ENCODE measurements at places on chromosomes 6 and 20.

- DNase-seq: peak; percentile 41
Observed at GRCh38 chr20:51196991-51197651, 174.2 kb upstream of the KCNG1 start.

- DNase-seq: peak; percentile 78
Observed at GRCh38 chr6:129644567-129645015, 65.4 kb downstream of the ARHGAP18 start.

DNA sequence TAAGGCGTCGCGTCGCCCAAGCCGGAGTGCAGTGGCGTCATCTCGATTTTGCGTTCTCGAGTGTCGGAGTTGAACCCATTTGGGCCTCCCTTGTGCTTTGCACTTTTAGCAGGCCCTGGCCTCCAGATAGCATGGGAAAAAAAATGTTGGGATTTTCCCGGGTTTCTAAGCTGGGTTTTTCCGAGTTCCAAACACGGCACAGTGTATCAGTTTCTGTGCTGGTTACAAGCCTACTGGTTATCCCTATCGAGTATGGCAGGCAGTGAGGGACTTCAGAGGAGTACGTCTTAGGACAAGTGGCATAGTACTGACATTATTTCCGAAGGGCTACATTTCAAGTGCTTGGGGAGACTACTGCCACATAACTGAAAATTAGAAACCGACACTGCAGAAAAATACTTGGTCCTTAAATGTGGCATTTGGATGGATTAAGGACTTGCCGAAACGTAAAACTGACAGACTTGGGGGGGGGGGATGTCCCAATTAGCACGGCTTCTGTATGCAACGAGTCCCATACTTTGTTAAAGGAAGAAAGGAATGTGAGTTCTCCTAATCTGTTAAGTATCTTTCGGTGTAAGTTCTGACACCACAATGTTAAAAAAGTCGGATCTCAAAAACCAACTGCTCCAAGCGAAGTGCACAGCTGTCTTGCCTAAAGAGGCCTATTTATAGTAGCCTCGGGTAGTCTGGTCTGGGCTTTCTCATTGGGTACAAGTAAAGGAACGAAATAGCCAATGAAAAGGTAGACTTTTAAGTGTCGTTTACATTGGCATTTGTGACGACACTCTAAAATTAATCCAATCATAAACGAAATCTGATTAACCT is 70.2 kb downstream of the HFE start:
- peak; percentile 99 for DNase-seq

DNA sequence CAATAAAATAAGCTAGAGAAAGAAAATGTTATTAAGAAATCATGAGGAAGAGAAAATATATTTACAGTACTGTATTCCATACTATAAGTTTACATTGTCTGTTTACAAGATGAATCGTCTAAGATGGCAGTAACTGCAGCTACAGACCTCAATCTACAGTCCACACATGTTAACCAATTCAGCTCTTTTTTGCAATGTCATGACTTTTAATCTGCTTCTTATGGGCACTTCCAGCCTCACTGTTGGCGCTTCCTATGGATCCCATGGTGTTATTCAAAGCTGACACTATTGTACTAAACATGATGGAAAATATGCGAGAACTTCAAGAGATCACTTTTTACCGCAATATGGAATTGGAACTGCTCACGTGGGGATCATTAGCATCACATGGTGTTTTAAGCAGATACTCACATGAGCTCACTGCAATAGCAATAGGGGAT is 451.5 kb upstream of the CITED2 start:
- DNase-seq: no peak

DNA sequence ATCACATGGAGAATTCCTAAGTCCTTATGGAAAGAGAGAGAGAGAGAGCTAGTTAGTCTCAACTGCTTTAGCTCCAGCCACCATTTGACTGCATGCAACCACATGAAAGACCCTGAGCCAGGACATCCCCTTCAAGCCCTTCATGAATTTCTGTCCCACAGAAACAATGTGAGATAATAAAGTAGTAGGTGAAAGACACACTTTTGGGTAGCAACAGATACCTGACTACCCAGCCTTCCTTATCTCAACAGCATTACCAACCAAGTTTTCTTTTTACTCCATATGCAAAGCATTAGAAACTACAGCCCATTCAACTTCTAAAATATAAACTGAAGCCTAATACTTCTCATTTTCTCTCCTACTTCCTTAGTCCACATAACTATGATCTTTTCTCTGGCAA is 23.2 kb upstream of the THEMIS start:
- no peak for DNase-seq

DNA sequence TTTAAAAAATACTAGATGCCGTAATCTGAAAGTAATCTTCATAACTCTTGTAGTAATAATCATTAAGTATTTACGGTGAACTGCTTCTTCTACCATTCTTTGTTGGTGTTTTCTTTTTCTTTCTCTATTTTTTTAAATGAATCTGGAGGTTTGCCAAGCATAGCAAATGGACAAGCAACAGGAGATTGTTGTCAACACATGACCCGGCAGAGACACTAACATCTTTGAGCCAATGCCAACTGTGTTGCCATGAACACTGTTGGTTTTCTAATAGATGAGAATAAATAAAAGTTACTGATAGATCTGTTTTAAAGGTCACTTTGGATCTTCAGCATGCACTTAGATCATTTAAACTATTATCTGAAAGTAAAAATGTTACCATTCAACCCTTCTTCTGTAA is 523.6 kb upstream of the EYS start:
- DNase-seq: no peak

DNA sequence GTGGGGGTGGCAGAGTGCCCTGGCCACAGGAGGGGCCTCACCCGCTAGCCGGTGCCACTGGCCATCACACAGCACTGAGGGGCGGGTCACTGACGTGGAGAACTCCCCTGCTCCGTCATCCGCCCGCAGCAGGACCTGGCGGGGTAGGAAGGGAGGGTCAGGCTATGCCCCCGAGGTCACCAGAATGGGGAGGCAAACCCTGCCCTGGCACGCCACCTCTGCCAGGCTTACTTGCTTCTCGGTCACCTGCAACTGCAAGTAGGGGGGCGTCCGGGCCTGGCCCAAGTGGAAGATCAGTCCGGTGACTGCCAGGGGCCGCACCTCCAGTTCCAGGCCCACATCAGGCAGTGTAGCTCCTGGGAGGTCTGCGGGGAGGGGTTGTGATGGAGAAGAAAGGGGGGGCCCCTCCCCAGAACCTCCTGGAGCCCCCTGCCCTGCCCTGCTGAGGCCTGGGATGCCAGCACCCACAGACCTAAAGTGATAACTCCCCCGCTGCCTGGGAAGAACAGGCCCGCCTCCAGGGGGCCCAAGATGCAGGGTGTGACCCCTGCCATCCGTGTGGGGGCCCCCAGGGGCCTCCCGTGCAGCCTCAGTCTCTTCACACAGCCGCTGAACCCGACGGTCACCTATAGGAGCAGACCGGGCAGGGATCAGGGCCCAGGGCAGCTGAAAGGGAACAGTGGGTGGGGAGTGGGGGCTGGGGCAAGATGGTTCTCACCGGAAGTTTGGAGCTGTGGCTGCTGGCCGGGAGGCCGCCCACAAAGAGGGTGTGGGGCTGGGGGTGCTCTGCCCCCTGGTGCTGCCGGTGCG is 7.4 kb downstream of the ADRM1 start:
- DNase-seq: no peak

- DNase-seq: peak; percentile 94
Observed at GRCh38 chr20:34083137-34083536, 28.9 kb downstream of the EIF2S2 start.

- no peak for DNase-seq
Observed at GRCh38 chr20:3935956-3936340, 46.8 kb downstream of the PANK2 start.

- peak; percentile 87 for DNase-seq
Observed at GRCh38 chr6:56374841-56375369, 127.5 kb upstream of the COL21A1 start.

GRCh38 chr6:105346052-105346451 is 56.8 kb downstream of the PREP start:
- DNase-seq: peak; percentile 74

DNA sequence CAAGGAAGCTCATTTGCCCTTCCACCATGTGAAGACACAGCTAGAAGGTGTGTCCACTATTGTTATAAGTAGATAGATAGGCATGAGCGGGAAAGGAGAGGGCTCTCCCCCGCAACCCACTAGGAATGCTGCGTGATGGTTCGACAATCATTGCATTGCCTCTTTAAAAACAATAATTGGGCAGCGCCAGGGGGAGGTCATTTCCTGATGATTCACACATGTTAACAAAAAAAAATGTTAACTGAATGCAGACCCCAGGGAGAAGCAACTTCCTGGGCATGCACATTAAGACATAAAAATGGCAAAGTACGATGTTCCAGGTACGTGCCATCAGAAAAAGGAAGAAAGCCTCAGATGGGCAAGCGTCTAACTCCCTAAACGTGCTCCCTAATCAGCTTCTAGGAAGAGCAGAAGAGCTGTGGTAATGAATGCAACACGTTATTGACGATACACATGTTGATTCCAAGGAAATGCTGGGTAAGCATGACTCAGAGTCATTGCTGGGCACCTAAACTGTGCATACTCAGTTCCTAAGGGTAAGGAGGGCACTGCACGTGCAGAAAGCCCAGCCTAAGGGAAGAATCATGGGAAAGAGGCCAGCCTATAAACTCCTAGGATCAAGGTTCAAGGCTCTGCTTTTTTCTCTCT is 113.7 kb downstream of the FAM217A start:
- DNase-seq: peak; percentile 51

- peak; percentile 11 for DNase-seq
Observed at GRCh38 chr6:38213251-38213658, 393.7 kb downstream of the ZFAND3 start.

- peak; percentile 88 for DNase-seq
Observed at GRCh38 chr20:23147964-23148730, 62.0 kb upstream of the CD93 start.

DNA sequence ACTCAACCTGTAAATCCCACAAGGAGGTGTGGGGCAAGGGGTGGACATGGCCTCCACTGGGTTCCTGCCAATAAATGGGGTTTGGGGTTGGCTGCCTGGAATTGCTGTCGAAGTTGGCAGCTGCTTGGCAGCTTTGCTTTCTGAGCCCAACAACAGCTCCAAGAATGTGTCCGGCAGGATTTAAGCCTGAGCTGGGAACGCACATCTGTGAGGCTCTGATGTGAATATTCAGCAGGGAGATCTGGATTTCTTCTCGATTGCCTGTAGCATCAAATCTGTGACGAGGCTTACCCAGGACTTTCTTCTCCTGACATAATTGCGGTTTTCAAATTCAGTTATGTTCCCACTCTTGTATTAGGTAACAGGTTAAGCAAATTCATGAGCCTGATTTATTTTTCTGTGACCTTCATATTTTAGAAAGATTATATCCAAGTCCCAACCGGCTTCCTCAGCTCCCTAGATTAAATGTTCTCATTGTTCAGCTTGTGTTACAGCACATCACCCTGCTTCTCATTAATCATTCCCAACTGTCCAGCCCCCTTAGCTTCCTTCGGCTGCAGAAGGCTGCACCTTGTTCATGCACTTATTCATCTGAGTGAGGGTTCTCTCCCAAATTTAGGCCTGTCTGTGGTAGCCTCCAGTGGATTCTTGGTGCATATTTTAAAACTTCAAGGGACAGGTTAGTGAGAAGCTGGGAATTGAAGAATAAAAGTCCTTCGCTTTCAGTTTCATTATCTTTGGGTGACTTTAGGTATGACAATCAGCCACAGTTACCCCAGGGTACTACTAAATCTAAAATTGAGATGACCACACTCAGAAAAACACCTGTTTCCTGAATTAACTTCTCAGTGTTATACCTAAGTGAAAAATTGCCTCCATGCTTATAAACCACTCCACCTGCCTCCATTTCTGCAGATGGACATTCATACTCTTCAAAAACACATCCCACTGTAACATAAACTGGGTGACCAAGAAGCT is 310.0 kb downstream of the ESR1 start:
- peak; percentile 73 for DNase-seq

All from AG10803 (cell line).